ENCODE measurements at places on chromosomes 5 and 9.
A peak's percentile ranks its signal among the peaks of the same experiment; 100 is the strongest.

- DNase-seq, result no peak
Observed at GRCh38 chr5:180401229-180401907, 48.2 kb upstream of the GFPT2 start.

- no peak for DNase-seq
Observed at GRCh38 chr5:109865637-109866036, 175.9 kb downstream of the MAN2A1 start.

GRCh38 chr5:181189363-181189961 lies 15.5 kb downstream of the TRIM7 start:
- no peak for DNase-seq

DNA sequence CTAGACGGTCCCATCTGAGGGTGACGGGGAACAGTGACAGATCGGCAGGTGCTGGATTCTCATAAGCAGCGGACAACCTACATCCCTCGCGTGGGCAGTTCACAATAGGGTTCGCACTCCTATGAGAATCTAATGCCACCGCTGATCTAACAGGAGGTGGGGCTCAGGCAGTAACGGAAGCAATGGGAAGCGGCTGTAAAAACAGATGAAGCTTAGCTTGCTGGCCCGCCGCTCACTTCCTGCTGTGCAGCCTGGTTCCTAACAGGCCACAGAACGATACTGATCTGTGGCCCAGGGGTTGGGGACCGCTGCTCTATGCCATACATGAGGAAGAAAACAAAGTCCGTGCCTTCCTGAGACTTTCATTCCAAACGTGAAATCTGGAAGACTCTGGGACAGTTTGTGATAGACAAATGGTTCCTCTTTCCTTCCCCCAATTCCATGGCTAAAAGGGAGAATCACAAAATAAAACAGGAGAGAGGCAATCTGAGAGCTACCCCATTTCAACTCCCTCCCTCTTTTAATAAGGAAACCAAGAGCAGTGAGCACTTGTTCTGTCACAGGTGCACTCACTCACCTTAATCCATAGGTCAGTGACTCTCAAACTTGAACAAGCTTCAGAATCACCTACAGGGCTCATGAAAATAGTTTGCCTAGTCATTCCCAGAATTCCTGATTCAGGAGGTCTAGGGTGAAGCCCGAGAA lies 12.1 kb downstream of the PDCL start:
- DNase-seq, result no peak

DNA sequence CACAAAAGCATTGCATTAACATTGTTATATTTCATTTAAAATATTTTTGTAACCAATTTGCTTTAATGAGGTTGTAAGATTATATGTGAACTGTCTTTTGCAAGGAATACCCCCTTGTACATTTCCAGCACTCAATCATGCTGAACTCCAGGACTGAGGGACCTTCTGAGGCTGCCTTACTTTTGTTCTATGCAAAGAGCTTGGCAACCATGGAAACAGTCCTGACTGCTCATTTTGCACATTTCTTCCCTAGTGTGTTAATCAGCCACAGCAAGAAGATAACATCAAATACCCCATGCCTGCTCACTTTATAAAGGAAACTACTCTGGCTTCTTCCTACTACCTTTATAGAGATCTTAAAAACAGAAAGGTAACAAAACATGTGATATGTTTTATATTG lies 355.6 kb upstream of the IZUMO3 start:
- DNase-seq, result no peak

DNA sequence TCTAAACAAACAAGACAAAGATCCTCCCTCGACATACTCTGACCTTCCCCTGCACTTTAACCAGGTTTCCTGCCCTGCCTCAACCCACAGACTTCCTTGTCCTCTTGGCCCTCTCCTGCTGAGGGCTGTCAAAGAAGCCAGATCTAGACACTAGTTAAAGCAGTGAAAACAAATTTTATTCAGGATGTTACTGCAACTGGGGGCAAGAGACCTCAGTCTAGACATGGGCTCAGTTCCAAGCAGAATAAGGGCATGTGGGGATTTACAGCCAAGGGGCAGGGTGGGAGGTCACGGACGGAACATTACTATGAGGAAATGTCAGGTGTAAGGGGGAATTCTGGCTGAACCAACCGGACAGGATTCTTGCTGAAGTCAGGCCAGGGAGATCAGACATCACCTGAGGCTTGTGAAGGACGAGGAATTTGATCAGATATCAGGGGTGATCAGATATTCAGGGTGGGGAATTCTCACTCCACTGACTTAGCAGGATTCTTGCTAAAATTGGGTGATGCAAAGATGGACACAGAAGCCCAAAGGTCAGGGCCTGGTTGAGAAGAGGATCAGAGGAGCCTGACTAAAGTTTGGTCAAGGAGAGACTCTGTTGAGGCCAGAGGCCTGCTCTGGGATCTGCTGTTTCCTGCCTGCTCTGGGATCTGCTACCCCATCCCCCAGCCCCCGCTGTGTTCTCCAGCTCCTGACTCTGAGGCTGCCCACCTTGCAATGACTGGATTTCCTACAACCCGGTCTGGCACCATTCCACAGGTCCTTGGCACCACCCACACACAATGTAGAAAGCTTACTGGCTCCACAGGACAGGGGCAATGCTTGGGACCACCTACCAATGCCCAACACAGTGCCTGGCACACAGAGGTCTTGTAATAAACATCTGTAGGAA lies 21.5 kb downstream of the GABBR2 start:
- no peak for DNase-seq

GRCh38 chr5:153504726-153505125 lies 14.3 kb downstream of the GRIA1 start:
- no peak for DNase-seq

DNA sequence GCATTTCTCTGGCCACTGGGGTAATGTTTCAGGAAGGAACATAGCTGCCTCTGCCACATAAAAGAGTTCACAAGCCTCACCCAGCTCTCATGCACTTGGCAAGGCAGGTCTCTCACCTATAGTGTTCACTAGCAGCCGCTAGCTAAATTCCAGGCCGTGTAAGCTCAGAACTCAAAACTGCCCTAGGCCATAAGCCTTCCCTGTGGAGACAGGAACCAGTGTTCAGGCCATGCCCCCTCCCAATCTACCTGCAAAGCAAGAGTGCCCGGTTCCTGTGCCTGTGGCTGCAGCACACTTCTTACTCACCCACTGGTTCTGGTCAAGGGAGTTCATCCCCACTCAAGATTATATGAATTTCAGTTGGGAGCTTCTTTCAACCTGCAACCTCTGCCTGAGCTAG lies 60.7 kb upstream of the ZNF169 start:
- no peak for DNase-seq

- no peak for DNase-seq
Observed at GRCh38 chr5:168961681-168962080, 339.3 kb downstream of the SLIT3 start.

GRCh38 chr5:133589286-133589685 lies 23.1 kb downstream of the FSTL4 start:
- DNase-seq, result peak; percentile 15

GRCh38 chr5:109942646-109943045 lies 252.9 kb downstream of the MAN2A1 start:
- no peak for DNase-seq

GRCh38 chr9:32525709-32526030 lies 326 bp downstream of the RIGI start:
- DNase-seq, result no peak

GRCh38 chr5:154701181-154701580 lies 54.0 kb upstream of the LARP1 start:
- no peak for DNase-seq

GRCh38 chr9:133247632-133248031 lies 27.4 kb downstream of the ABO start:
- DNase-seq, result no peak

DNA sequence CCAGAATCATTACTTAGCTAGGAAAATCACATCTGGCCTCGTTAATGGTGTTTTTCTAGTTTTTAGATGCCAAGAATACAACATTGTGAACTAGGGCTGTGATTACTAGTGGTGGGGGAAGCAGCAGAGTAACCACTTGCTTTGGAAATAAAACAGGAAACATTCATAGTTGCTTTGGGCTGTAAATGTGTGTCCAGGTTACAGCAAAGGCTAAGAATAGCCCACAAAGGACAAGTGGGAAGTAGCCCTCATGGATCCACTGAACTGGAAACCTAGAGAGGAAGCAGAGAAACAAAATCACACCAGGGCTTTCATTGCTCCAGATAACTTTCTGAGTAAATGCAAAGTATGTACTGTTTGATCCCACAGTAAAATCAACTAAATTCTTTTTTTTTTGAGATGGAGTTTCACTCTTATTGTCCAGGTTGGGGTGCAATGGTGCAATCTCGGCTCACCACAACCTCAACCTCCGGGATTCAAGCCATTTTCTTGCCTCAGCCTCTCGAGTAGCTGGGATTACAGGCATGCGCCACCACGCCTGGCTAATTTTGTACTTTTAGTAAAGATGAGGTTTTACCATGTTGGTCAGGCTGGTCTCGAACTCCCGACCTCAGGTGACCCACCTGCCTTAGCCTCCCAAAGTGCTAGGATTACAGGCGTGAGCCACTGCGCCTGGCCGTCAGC lies 56.2 kb upstream of the TNFSF15 start:
- DNase-seq, result no peak

GRCh38 chr5:158154226-158155005 lies 295.5 kb upstream of the CLINT1 start:
- DNase-seq, result no peak

Measured in SK-MEL-5 (cell line).